ENCODE measurements at places on chromosomes 11 and 22.
A peak's percentile ranks its signal among the peaks of the same experiment; 100 is the strongest.

GRCh38 chr11:77202941-77203900 lies 75.2 kb downstream of the MYO7A start:
- no peak for DNase-seq

- no peak for DNase-seq
Observed at GRCh38 chr11:100705447-100705846, 18.4 kb downstream of the ARHGAP42 start.

GRCh38 chr11:27423125-27423524 lies 49.5 kb downstream of the LGR4 start:
- peak; percentile 50 for DNase-seq

GRCh38 chr22:40348025-40348658 lies 1.8 kb downstream of the ADSL start:
- DNase-seq: peak; percentile 60

- no peak for DNase-seq
Observed at GRCh38 chr11:120400564-120401364, 64.6 kb downstream of the ARHGEF12 start.

All from NCI-H2171 treated with DMSO at 0.1 percent for 48 hours (cell line).